ENCODE measurements at places on chromosomes 11 and 22.

GRCh38 chr11:1917523-1918435 is 1.7 kb upstream of the TNNT3 start:
- no peak for DNase-seq

GRCh38 chr11:6799402-6799801 is at the start of gene OR6A2:
TSS of gene OR6A2 (minus strand) at chr11:6799689. CDS start at chr11:6795708, 3,981 bp downstream.
- DNase-seq, result no peak

GRCh38 chr11:3840870-3841425 is at the start of gene RHOG:
TSS of gene RHOG (minus strand) at chr11:3840959. CDS start at chr11:3828138, 12,821 bp downstream.
- DNase-seq, result peak; percentile 94

DNA sequence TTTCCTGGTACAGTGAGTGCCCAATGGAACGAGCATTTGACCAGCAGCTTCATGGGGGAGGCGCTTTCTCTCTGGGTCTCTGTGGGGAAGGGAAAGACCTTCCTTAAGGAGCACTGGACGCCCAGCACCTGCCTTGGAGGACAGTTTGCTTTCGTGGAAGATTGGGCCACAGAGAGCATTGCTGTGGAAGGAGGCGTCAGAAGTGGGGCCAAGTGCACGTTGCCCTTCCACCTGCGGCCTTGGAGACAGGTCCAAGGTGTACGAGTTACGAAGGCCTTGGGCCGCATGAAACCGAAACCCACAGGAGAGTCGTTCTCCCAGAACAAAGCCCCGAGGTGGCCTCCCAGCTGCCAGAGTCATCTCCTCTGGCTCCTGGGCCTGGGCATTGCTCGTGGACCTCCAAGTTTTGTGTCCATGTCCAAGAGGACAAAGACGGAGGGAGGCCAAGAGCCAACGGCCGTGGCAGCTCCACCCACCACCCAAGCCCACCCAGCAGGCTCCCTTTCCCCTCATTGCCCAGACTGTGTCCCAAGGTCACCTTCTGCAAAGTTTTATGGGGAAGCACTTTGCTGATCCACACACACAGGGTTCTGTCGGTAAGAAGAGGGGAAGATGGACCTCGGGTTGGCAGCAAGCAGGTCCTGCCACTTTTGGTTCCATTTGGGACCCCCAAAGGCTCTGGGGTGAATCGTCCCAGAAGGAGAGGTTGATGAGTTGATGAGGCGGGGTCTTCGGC is 5.8 kb upstream of the NLRP6 start:
- DNase-seq, result no peak

DNA sequence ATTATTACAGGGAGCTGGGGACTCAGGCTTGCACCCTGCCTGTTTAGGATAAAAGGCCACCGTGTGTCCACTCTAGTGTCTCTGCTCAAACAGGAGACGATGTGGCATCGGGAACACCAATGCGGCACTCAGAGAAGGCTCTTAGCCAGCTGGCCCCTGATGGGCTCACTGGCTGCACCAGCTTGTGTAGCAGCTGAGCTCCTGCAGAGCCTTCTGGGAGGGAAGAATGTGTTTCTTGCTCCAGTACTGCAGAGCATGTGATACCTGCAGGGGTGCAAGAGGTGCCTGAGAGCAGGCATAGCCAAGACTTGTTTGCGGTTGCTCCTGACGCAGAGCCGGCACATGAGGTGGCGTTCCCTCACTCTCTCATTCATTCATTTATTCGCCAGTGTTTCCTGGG is 44.4 kb upstream of the KCNQ1OT1 start:
- DNase-seq, result no peak

GRCh38 chr22:48449466-48450187 is 1378.0 kb downstream of the BRD1 start:
- DNase-seq, result no peak

DNA sequence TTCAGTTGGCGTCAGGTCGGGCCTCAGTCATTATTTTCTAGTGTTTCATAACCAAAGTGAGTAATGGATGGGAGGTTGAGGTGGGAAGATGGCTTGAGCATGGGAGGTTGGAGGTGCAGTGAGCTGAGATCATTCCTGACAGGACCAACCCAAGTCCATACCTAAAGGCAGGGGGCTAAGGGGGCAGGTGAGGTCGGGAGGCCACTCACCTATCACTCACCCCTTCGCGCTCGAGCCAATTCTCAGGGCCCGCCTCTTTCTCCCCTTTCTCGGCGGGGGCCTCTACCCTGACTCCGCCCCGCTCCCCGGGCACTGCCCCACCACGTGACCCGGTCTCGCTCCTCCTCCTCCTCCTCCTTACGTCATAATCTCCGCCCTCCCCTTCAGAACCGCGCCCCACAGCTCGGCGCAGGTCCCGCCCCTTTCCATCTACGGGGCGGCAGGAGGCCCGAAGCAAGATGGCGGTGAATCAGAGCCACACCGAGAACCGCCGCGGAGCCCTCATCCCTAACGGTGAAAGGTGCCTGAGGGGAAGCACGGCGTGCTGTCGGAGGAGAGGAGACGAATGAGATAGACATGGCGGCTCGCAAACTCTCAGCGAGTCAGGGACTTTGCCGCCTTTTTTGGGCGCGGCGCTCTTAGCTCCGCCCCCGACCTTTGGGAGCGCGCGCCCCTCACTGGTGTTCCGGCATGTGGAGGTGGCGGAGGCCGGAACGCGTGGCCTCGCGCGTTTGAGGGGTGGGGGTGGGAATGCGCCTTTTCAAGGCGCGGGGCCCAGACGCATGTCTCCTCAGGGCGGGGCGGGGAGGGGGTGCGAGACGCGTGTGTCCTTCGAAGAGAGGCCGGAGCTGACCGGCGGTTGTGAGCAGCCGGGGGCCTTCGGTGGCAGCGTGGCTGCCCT is at the start of gene WBP2NL:
WBP2NL (plus strand) TSS at position 428 of the 901 bp plus-strand sequence; CDS start at position 459, 31 bp downstream.
- peak; percentile 54 for DNase-seq

- no peak for DNase-seq
Observed at GRCh38 chr11:27699926-27700350, 317 bp downstream of the BDNF start.

GRCh38 chr11:106998116-106998915 is 20.0 kb downstream of the GUCY1A2 start:
- DNase-seq, result no peak

GRCh38 chr11:32213223-32213622 is 122.3 kb downstream of the RCN1 start:
- DNase-seq, result no peak

Data from HL-60 (cell line).